ENCODE measurements at places on chromosomes 4 and X.

GRCh38 chr4:34253239-34253638 is 1991.1 kb downstream of the ARAP2 start:
- DNase-seq = no peak

DNA sequence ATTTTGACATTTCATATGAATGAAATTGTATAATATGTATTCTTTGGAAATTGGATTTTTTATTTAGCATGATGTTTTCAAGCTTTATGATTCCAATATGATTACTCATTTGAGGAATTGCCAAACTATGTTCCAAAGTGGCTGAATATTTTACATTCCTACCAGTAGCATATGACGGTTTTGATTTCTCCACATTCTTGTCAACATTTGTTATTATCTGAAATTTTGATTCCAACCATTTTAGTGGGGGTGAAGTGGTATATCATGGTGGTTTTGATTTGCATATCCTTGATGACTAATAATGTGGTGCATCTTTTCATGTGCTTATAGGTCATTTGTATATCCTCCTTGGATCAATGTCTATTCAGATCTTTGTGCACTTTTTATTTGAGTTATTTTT is 2.6 kb upstream of the BEX1 start:
- no peak for DNase-seq

DNA sequence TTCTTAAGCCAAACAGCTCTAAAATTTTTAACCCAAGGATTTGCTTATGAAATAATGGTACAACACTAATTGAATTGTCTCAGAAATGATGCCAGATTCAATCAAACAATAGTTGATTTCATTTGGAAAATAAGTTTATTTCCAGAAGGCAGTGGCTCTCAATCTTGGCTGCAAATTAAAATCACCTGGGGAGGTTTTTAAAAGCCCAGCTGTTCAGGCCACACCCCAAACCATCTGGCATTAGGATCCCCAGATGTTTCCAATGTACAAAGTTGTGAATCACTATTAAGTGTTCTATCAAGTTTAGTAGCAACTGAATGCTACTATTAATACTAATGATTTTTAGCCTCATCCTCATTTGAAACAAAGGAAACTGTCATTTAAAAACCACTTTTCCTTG is 22.2 kb downstream of the TMEM184C start:
- no peak for DNase-seq

DNA sequence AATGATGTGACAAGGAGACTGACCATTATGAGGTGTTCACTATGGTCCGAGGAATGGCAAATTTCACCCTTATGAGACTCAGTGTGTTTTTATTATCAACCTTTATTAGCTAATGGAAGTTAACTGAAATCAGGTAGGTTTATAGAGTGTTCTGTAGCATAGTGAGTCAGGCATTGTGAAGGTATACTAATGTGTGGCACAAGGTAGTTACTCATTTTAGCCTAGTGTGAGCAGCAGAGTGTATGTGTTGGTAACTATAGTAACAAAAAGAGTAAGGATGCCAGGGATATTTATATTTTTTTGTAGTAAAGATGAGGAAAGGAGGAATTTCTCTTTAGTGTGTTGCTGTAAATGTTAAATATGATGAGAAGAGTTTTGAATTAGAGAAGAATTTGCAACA is 12.0 kb downstream of the PDLIM5 start:
- DNase-seq = no peak

- DNase-seq = no peak
Observed at GRCh38 chr4:28073860-28074555, 1213.4 kb downstream of the STIM2 start.

GRCh38 chrX:3584415-3584996 is 128.9 kb downstream of the PRKX start:
- no peak for DNase-seq

GRCh38 chr4:146490106-146490505 is 31.6 kb downstream of the SLC10A7 start:
- DNase-seq = no peak

DNA sequence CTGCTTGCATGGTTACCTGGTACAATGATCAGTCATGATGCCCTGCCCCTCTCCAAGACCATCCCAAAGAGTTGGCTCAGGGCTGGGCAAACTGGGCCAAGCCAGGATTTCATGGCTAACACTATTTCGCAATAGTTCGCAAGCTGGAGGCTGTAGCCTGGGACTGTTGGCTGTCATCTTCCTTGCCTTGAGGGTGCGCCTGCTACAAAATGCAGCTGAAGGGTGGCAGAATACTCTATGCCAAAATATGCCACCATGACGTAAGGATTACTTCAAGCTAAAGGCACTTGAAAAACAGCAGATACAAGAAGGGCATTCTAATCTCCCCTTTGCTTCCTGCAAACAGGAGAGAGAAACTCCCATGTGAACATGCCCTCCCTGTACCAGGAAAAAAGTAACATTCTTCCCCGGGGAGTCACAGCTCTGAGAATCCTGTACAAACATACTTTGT is 21.0 kb downstream of the SAT1 start:
- DNase-seq = no peak

DNA sequence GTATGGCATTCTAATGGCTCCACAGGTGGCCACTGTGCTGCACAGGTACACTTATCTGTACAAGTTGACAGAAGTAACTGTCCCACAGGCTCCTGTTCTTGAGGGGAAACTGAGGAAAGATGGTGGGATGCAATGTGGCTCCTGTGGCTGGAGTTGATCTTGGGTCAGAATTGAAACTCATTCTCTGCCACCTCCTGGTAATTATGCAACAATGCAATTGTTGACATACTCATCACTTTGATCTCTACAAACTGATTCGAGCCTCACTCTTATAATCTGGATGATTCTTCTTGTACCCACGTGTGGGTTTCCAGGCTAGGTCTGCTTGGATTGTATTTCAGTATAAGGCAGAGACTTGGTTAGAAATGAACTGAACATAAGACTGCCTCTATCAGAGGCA is 148.8 kb downstream of the CCNG2 start:
- DNase-seq = no peak

GRCh38 chr4:7411896-7412553 is 22.7 kb downstream of the PSAPL1 start:
- peak; percentile 3 for DNase-seq

- DNase-seq = no peak
Observed at GRCh38 chrX:152833378-152833777, 2.5 kb downstream of the NSDHL start.

DNA sequence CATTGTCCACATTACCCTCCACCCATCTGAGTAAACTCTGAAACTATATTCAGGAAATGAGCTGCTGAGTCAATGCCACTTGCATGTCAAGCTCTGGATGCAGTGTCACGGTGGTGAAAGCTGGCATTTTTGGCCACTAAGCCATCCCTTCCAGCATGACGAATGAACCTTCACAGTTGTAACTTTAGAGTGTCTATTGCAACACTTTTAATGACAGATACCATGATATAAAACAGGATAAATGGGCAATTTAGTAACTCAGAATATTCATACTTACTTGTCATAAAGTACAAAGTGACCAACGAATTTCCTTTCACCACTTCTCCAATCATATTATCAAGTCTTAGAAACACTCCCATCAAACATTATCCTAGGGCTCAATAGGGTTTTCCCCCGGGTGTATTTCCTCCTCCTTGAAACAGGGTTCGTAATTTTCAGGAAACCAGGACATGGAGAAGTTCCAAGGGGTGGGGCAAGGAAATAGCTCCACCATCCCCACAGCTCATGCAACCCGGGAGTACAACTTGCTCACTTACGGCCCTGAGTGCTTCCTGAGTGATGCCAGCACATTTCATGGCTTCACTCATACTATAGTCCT is 73.1 kb downstream of the MTHFD2L start:
- DNase-seq = no peak

- DNase-seq = peak; percentile 12
Observed at GRCh38 chrX:18886344-18887161, 97.4 kb downstream of the PHKA2 start.

- no peak for DNase-seq
Observed at GRCh38 chrX:121579016-121579760, 531.8 kb downstream of the GLUD2 start.

GRCh38 chr4:183395395-183395794 is 49.0 kb upstream of the CDKN2AIP start:
- no peak for DNase-seq

DNA sequence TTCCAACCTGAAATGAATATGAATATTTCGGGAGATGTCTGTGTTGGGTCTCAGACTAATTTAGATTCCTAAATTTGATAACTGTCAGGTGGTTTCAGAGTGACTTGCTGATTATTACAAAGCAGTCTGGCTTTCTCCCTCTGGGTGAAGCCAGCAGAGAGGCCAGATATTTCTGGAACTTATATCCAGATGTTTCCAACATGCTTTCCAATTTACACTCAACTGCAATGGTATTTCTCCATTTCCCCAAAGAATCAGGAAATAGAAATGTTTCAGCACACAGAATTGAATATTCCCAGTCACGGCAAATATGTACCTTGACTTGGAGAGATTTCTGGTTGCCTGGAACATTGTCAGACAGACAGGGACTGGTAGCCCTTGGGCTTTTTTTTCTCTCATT is 48.5 kb upstream of the EGFL6 start:
- no peak for DNase-seq

- no peak for DNase-seq
Observed at GRCh38 chr4:128558896-128559679, 250.4 kb upstream of the JADE1 start.

- no peak for DNase-seq
Observed at GRCh38 chr4:147764337-147764736, 32.4 kb downstream of the ARHGAP10 start.

GRCh38 chr4:67687636-67688035 is 13.3 kb downstream of the UBA6 start:
- DNase-seq = no peak

DNA sequence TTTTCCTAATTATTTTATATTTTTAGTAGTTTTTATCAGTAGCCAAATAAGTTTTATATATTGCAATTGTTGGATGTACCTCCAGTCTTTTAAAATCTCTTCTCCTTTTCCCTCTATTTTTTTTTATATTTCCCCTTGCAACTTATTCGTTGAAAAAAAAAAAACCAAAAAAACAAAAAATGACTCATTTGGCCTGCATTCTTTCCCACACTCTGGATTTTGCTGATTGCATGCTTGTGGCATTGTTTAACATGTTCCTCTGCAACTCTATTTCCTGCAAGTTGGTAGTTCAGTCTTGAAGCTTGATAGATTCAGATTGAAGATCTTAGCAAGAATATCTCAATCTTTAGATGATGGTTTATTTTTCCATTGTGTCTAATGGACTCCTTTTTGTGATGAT is 260.6 kb upstream of the BOD1L1 start:
- DNase-seq = no peak

DNA sequence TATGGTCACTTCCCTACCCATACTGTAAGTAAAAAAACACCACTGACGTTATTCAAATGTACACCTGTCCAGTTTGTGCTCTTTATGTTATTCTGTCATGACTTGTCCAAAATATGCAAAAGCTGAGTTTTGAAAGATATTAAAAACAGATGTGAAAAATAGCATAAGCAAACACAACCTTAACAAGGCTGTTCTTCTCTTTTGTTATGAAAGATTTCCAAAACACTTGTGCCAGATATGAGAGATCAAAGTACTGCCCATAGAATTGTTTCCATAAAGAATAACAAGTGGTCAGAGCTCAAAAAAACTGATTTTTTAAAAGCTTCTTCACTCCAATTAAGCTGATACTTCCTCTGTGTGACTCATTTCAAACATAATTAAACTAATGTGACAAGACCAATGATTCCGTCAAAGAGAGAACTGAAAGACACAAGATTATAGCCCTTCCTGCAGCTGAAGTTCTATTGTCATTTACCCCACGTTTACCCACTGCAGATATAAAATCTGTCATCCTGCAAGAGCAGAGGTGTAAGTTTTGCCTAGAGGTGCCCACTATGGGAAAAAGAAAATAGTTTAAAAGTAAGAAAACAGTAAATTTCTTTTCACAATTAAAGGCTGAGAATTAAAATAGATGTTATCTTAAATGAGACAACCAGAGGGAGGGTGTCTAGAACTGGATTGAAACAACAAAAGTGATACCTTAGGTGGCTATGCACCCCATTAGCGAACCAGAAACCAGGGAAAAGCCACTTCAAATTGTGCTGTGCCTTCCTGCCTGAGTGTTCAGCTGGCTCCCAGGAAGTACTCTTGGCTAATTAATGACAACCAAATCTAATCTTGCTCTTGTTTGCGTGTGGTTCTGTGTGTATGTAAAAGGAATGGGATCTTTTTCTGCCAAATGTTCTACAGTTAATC is 30.1 kb downstream of the RASSF6 start:
- DNase-seq = no peak

GRCh38 chrX:28586981-28587551 is at the start of gene IL1RAPL1:
Gene IL1RAPL1 (plus strand): TSS chrX:28587446.
- DNase-seq = no peak

DNA sequence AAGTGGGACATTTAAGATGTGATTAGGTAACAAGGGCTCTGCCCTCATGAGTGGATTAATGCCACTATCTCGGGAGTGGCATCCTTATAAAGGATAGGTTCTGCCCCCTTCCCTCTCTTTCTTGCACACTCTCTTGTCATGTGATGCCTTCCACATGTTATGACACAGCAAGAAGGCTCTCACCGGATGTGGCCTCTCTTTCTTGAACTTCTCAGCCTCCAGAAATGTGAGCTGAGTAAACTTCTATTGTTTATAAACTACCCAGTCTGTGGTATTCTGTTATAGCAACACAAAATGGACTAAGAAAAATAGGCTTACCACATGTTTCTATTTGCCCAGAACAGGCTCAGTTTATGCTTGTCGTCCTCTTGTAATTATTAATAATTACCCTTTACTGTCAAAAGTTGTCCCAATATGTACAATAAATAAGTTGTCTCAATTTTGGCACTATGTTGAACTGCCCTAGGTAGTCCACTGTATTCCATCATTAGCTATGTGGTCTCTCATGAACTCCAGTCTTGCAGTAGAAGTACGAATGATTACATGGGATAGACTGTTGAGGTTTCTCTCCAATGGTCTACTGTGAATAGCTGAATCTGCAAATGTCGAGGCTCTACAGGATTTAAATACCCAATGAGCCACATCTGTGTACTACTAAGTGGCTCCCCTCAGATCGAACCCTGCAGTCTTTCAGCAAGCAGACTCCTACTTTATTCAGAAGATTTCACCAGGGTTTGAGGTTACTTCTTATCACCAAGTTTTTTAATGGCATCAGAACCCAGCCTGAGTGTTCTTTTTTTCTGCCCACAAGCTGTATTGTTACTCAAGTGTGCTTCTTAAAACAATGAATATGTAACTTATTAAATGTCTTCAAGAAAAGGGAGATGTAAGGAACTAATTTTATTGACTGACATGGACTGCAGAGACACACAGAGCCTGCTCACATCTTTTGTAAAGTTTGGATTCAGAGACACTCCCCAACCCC is 102.0 kb upstream of the LEF1 start:
- no peak for DNase-seq

DNA sequence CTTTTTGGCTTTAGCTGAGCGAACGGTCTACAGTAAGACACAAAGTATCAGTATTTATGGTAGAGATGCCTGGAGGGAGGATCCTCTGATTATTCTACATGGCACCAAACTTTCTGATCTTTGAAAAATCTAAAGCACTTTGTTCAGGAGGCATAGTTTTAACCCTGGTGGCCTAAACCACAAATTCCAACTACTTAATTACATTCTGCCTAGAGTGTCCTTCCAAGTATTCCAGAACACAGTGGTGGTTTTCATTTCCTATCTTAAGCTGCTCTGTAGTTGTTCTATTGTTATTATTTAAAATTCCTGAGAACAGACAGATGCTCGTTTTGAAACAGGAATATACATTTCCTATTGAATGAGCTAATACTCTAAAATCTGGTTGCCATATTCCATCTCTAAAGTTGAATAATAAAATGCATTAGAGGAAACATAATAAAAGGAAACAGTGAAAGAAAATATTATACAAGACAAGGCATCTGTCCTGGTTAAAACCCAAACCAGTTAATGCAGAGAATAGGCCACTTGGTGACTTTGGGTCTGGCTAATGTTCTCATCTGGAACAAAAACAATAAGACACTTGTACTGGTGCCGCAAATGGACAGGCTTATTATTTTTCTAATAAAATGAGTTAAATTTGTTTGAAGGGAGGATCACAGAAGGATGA is 657.4 kb downstream of the SPRY1 start:
- DNase-seq = no peak

All from T-helper 17 cell (primary cell).